ENCODE measurements at places on chromosomes 7 and 10. TPM values are rescaled to one million over a fixed set of nuclear protein-coding genes. Genes with fewer than 3 reads are reported as not detected.
A peak's percentile ranks its signal among the peaks of the same experiment; 100 is the strongest.

PIK3CG gene
- not detected for total RNA-seq

- H3K4me1 ChIP-seq = no peaks in the 10 kb centered on the region
- H3K36me3 ChIP-seq = no peaks in the 10 kb centered on the region
- no peak for DNase-seq
Measured at GRCh38 chr7:79165225-79165624, 288.2 kb downstream of the MAGI2 start.

- H3K4me3 ChIP-seq = no peak overlapping the region
- peak overlapping the region; percentile 85 for H3K27ac ChIP-seq
- peaks cover 22% of the 10 kb centered on the region for H3K4me1 ChIP-seq
- no peaks in the 10 kb centered on the region for H3K36me3 ChIP-seq
- H3K27me3 ChIP-seq = no peaks in the 10 kb centered on the region
Measured at GRCh38 chr7:17185690-17186070, 112.8 kb upstream of the AHR start.

DNA sequence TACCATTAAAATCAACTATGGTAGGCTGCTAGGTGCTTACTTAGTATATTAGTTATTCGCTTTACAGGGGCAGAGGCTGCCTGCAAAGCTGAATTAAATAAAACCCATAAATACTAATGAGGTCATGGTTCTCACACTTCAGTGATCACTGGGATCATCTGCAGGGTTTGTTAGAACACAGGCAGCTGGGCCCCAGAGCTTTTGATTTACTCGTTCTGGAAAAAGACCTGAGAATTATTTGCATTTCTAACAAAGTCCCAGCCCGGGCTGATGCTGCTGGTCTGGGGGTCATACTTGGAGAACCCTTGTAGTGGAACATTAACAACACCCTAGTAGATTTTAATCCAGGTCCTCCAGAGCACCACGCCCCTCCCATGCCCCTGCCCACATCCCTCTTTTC lies 8.5 kb downstream of the UCN3 start:
- no peak overlapping the region for H3K27ac ChIP-seq
- no peak for DNase-seq
- H3K36me3 ChIP-seq = no peaks in the 10 kb centered on the region
- H3K27me3 ChIP-seq = no peaks in the 10 kb centered on the region
- no peaks in the 10 kb centered on the region for H3K4me1 ChIP-seq
- no peak overlapping the region for H3K4me3 ChIP-seq

ADIRF gene
- total RNA-seq = 259 TPM

LDB3 gene
- total RNA-seq = 0.04 TPM

DNA sequence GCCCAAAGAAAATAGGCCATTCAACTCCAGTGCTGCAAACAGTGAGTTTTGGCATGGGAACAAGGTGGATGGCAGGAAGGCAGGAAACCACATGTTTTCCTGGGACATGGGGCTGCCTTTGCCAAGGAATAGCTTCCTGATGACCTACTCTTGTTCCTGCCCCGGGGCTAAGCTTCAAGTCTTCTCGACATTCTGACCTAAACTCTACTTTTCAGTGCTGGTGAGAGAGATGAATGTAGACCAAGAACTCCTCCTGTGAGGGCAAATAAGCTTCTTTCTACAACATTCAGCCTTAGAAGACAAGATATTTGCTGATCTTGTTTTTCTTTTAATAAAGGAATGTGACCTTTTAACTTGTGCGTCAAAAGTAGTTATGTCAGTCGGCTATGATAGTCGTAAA lies 199.0 kb downstream of the GPR37 start:
- no peaks in the 10 kb centered on the region for H3K27me3 ChIP-seq
- H3K4me1 ChIP-seq = peaks cover 24% of the 10 kb centered on the region
- peak; percentile 92 for DNase-seq
- H3K36me3 ChIP-seq = no peaks in the 10 kb centered on the region

LIPK gene
- not detected for total RNA-seq

DNA sequence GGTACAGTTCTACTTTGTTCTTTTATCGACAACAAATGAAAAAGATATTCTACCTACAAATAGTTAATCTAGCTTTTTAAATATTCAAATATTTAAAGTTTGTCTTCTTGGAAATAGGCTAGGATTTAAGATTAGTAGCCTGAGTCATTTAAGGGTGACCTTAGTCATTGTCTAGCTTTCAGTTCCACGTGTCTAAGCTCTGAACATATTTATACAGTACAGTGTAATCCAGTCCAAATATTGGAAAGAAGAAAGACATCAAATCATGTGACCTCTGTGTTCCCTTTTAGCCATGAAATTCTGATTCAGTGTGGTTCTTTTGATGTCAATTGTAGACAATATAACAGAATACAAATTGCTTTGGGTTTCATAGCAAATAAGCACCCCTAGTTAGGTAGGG lies 121.1 kb downstream of the MALRD1 start:
- H3K36me3 ChIP-seq = no peaks in the 10 kb centered on the region
- no peak overlapping the region for H3K27ac ChIP-seq
- no peaks in the 10 kb centered on the region for H3K27me3 ChIP-seq
- no peak overlapping the region for H3K4me3 ChIP-seq

FAM25C gene
- total RNA-seq = not detected

SPDYE16 gene
- total RNA-seq = not detected

- H3K27me3 ChIP-seq = no peaks in the 10 kb centered on the region
- no peak for DNase-seq
- no peak overlapping the region for H3K4me3 ChIP-seq
- H3K27ac ChIP-seq = no peak overlapping the region
Measured at GRCh38 chr7:12929476-12930140, 242.2 kb downstream of the ARL4A start.

DNA sequence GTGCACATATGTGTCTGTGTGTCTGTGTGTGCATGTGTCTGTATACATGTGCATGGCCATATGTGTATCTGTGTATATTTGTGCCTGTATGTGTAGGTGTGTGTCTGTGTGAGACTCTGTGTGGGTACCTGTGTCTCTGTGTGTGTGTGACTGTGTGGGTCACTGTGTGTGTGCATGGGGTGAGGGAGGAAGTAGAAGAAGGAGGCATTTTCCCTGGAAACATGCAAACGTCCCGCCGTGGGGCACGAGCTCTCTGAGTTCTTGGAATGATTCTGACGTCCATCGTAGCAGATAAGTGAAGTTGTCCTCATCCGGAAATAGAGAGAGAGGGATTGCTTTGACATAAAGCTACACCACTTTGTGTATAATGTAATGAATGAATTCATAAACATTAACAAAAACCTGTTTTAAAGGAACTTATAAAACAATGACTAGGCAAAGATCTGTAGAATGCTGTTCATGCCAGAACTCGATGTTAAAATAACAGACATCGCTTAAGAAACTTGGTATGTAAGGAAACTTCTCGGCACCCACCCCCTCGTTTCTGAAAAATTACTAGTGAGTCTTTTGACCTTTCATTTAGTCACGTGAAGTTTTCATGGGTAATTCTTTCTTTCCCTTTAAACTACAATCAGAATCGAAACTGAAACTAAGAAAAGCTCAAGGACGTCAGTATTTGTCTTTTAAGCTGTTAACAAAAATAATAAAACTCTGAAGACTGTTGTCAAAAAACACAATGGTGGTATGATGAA lies 43.6 kb upstream of the KLF6 start:
- H3K4me3 ChIP-seq = peak overlapping the region; percentile 71
- DNase-seq = peak; percentile 31
- H3K27ac ChIP-seq = peak overlapping the region; percentile 37
- H3K4me1 ChIP-seq = peaks cover 13% of the 10 kb centered on the region
- H3K36me3 ChIP-seq = no peaks in the 10 kb centered on the region

DNA sequence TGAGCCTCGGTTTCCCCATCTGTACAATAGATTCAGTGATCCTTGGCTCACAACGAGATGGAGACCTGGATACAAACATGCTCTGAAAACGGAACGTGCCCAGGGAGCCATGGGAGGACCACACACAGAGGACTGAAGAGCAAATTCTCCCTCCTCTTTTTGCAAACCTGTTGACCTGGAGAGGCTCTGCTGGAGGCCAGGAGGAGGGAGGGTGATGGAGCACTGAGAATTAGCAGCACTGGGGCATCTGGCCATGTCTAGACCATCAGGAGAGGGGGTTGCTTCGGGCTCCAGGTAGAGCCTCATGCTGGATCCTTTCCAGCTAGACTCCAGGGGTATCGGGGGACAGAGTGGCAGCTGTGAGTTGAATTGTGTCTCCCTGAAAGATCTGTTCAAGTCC lies 97.4 kb upstream of the GPR26 start:
- no peak overlapping the region for H3K4me3 ChIP-seq
- no peak for DNase-seq
- no peaks in the 10 kb centered on the region for H3K27me3 ChIP-seq
- H3K27ac ChIP-seq = no peak overlapping the region
- peaks cover 19% of the 10 kb centered on the region for H3K4me1 ChIP-seq

- H3K36me3 ChIP-seq = no peaks in the 10 kb centered on the region
- 0 out of 2 replicates have a peak, but pooled peaks cover 4% of the 10 kb centered on the region for H3K4me1 ChIP-seq
- H3K4me3 ChIP-seq = no peak overlapping the region
- H3K27ac ChIP-seq = no peak overlapping the region
- no peak for DNase-seq
- H3K27me3 ChIP-seq = peaks cover 5% of the 10 kb centered on the region
Measured at GRCh38 chr7:148442933-148443332, 147.6 kb upstream of the C7orf33 start.

DNA sequence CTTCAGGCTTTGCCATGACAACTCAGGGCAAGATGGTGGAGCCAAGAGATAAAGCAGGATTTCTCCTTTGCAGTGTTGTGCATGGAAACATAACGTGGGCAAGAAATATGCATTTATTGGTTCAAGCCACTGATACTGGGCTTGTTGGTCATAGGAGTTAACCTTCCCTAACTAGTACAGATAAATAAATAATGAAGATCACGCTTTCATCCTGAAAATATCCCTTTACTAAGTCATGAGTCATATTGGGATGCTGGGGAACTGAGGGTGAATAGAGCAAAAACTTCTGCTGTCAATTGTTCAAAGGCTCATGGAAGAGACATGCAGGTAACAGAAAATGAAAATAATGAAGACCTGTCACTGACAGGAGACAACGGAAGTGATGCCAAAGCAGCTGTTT lies 55.5 kb downstream of the TES start:
- H3K27ac ChIP-seq = peak overlapping the region; percentile 31
- H3K27me3 ChIP-seq = no peaks in the 10 kb centered on the region
- peak; percentile 48 for DNase-seq
- H3K4me1 ChIP-seq = peaks cover 36% of the 10 kb centered on the region

DNA sequence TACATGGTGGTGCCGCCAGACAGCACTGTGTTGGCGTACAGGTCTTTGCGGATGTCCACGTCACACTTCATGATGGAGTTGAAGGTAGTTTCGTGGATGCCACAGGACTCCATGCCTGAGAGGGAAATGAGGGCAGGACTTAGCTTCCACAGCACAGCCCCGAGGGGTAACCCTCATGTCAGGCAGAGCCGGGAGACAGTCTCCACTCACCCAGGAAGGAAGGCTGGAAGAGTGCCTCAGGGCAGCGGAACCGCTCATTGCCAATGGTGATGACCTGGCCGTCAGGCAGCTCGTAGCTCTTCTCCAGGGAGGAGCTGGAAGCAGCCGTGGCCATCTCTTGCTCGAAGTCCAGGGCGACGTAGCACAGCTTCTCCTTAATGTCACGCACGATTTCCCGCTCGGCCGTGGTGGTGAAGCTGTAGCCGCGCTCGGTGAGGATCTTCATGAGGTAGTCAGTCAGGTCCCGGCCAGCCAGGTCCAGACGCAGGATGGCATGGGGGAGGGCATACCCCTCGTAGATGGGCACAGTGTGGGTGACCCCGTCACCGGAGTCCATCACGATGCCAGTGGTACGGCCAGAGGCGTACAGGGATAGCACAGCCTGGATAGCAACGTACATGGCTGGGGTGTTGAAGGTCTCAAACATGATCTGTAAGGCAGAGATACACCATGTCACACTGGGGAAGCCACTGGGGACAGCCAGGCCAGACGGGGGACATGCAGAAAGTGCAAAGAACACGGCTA lies 104.6 kb upstream of the TNRC18 start:
- DNase-seq = no peak
- peaks cover 48% of the 10 kb centered on the region for H3K36me3 ChIP-seq
- H3K4me1 ChIP-seq = peaks cover 22% of the 10 kb centered on the region
- H3K27ac ChIP-seq = 0 out of 2 replicates have a peak overlapping the region, but pooled peaks have one; percentile 89
- H3K4me3 ChIP-seq = peak overlapping the region; percentile 95

DNA sequence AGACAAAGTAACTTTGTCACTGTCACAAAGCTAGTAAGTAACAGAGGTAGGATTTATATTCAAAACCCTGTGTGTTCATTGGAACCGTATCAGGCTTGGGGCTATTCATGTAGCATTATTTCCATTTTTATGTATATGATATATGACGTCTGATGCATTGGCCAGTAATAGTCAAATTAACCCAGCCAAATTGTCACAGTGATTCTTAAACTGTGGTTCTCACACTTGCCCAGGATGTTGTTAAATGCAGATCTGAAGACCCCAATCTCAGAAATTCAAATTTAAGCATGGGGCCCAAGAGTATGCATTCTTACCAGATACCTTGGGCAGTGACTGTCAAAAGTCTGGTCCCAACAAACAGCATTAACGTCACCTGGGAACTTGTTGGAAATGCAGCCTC lies 63.9 kb downstream of the C1GALT1 start:
- H3K4me3 ChIP-seq = no peak overlapping the region
- no peaks in the 10 kb centered on the region for H3K27me3 ChIP-seq
- peaks cover 8% of the 10 kb centered on the region for H3K4me1 ChIP-seq
- DNase-seq = no peak

DNA sequence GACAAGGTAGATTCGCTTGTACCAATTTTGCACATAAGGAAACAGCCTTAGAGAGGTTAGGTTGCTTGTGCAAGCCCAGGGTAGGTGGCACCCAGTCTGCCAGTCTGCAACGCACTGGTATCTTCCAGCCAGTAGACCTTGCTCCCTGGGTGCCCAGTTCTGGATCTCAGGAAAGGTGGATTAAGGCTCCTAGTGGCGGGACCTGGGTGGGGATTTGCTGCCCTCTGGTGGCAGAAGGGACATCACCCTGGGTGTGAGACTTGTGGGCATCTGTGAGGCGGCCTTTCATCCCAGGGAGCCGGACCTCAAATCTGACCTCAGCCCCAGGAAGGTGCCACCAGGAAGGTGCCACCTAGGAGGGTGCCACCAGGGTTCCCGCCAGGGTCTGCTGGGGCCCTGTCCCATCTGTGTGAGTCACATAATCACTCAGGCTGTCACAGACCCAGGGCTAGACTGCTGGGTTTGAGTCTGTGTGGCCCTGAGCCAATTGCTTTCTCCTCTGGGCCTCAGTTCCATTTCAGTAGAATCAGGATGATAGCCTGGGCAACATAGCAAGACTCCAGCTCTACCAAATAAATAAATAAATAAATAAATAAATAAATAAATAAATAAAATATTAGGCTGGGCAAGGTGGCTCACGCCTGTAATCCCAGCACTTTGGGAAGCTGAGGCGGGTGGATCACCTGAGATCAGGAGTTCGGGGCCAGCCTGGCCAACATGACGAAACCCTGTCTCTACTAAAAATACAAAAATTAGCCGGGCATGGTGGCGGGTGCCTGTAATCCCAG lies 5.3 kb upstream of the PRKRIP1 start:
- peaks cover 6% of the 10 kb centered on the region for H3K4me1 ChIP-seq
- H3K4me3 ChIP-seq = no peak overlapping the region
- DNase-seq = peak; percentile 80
- H3K27me3 ChIP-seq = no peaks in the 10 kb centered on the region

All from PC-3 (cell line).